ENCODE measurements at places on chromosomes 12 and 14. TPM values are rescaled to one million over a fixed set of nuclear protein-coding genes. Genes with fewer than 3 reads are reported as not detected.

DNA sequence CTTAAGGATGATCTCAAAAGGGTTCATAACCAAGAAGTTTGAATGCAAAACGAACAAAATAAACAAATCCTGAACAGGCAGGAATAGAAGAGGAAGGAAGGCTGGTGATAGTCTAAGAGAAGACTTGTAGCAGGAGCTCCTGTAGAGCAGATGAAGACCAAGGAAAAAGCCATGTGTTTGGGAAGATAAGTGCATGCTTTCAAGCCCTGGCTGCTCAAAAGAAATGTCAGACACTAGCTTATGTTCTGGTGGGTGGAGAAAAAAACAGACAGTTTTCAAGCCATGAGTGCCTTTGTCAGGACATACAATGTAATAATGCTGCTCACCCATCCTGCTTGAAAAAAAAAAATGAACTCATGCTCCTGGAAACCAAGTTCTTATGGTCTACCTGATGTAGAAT lies 27.4 kb downstream of the TAOK3 start:
- H3K36me3 ChIP-seq = no peaks in the 10 kb centered on the region
- H3K4me1 ChIP-seq = peaks cover 9% of the 10 kb centered on the region
- no peak overlapping the region for H3K27ac ChIP-seq
- no peaks in the 10 kb centered on the region for H3K27me3 ChIP-seq
- H3K4me3 ChIP-seq = no peak overlapping the region

- no peak overlapping the region for H3K4me3 ChIP-seq
- H3K4me1 ChIP-seq = peaks cover 22% of the 10 kb centered on the region
- no peak for DNase-seq
Measured at GRCh38 chr14:100836941-100837804, 11.3 kb downstream of the MEG3 start.

- no peak overlapping the region for H3K27ac ChIP-seq
- no peaks in the 10 kb centered on the region for H3K27me3 ChIP-seq
- DNase-seq = no peak
- no peak overlapping the region for H3K4me3 ChIP-seq
Measured at GRCh38 chr14:81269100-81269978, 48.6 kb upstream of the GTF2A1 start.

DNA sequence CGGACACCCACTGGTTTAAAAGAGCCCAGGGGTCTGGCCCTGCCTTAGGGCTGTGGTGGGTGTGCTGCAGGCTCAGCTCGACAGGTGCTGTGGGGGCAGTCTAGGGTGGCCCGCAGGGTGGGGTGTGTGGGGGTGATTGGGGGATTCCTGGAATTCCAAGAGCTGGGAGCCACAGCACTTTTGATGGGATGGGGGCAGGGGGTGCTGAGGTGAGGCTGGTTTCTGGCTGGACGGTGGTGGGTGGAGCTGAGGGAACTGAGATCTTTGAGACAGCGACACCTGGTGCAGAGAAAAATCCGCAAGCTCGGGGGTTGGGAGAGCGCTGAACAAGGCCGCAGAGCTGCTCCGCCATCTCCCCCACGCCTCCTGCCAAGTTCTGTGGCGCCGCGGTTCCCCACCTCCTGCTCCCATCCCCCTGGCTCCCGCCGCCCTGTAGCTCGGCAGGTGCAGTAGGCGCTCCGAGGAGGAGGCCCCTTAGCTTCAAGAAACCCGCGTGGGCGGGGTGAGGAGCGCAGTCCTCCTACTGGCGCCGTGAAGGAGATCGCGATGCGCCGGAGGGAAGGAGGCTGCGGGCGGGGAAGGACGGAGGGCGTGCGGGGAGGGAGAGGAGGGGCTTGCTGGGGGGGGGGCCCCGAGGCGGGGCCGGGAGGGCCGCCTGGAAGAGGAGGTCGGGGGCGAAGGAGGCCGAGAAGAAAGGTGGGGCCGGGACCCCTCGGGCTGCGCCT lies 1.3 kb upstream of the TEDC1 start:
- no peaks in the 10 kb centered on the region for H3K27me3 ChIP-seq
- peak overlapping the region; percentile 76 for H3K4me3 ChIP-seq
- DNase-seq = no peak
- no peaks in the 10 kb centered on the region for H3K36me3 ChIP-seq
- peaks cover 67% of the 10 kb centered on the region for H3K4me1 ChIP-seq

GRCh38 chr14:96811985-96812667 lies 14.9 kb downstream of the VRK1 start:
- H3K27me3 ChIP-seq = no peaks in the 10 kb centered on the region
- no peak overlapping the region for H3K27ac ChIP-seq
- H3K4me3 ChIP-seq = no peak overlapping the region
- H3K4me1 ChIP-seq = no peaks in the 10 kb centered on the region
- DNase-seq = no peak

DNA sequence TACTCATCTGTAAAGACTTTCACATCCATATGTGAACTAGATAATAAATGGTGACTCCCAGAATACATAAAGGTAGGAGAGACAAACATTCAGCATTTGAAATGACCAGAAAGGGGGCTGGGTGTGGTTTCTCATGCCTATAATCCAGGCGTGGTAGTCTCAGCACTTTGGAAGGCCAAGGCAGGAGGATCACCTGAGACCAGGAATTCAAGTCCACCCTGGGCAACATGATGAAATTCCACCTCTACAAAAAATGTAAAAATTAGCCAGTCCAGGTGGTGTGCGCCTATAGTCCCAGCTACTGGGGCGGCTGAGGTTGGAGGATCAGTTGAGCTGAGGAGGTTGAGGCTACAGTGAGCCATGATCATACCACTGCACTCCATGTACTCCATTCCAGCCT lies 4.1 kb upstream of the CS start:
- no peak overlapping the region for H3K4me3 ChIP-seq
- H3K4me1 ChIP-seq = peaks cover 24% of the 10 kb centered on the region

DNA sequence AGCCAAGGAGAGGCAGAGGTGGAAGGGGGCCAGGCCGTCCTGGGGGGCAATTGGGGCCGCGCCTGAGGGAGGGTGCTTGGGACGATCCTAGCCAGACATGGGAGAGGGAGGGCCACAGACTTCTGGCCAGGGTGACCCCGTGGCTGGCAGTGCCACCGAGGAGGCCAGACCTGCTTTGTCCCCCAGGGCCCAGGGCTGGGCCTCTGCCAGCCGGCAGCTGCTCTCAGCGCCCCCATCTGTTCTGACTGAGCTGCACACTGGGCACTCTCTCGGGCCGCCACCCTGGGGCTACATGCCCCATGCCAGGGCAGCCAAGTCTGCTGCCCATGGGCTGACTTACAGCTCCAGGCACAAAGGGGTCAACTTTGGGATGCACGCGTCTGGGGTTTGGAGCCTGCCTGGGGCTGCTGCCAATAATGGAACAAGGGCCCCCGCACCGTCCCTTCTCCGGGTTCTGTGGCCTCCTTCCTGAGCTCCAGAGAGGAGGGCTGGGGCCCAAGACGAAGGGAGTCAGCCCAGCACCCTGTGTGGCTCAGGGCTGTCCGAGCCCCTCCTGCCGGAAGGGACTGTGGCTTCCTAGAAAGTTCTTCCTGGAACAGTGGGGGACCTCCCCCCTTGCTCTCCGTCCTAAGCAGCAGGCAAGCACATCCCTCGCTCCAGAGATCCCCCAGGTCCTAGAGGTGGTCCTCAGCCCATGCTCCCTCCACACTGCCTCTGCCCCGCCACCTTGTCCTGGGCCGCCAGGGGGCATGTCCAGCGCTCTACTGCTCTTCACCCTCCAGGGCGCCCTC lies 1.1 kb downstream of the ADSS1 start:
- no peak for DNase-seq
- no peak overlapping the region for H3K27ac ChIP-seq
- peak overlapping the region; percentile 57 for H3K4me3 ChIP-seq
- H3K4me1 ChIP-seq = peaks cover 40% of the 10 kb centered on the region
- no peaks in the 10 kb centered on the region for H3K27me3 ChIP-seq
- no peaks in the 10 kb centered on the region for H3K36me3 ChIP-seq

Gene FSCB
- not detected for total RNA-seq

DNA sequence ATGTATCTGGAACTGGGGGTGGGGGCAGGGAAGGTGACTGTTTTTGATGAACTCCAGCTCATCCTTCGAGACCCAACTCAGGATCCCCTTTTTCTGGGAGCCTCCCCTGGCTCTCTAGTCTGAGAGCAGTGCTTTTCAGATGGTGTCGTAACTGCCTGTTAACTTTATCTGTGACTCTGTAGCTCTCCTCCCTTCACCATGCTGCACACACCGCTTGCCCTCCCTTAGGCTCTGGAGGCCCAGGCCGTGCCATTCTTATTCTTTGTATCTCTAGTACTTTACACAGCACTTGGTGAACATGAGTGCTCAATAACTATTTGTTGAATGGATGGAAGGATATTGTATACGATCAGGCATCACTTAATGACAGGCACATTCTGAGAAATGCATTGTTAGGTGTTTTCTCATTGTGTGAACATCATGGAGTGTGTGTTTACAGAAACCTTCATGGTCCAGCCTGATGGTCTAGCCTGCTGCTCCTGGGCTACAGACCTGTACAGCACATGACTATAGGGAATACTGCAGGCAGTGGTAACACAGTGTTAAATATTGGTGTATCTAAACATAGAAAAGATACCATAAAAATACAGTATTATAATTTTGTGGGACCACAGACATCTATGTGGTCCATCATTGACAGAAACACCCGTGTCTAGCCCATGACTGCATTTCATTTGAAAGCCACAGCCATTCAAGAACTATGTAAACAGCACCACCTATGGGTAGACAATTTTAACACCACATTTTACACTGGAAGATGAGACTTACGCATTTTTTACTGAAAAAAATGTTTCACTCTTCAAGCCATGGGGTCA lies 91.8 kb downstream of the EML1 start:
- H3K27me3 ChIP-seq = no peaks in the 10 kb centered on the region
- H3K4me3 ChIP-seq = no peak overlapping the region
- peaks cover 13% of the 10 kb centered on the region for H3K4me1 ChIP-seq
- H3K36me3 ChIP-seq = no peaks in the 10 kb centered on the region
- no peak overlapping the region for H3K27ac ChIP-seq

- H3K4me3 ChIP-seq = no peak overlapping the region
- H3K27ac ChIP-seq = no peak overlapping the region
- no peaks in the 10 kb centered on the region for H3K36me3 ChIP-seq
Measured at GRCh38 chr12:92665496-92665895, 37.3 kb upstream of the PLEKHG7 start.

GRCh38 chr14:103694572-103695026 lies 20.7 kb downstream of the XRCC3 start:
- H3K27ac ChIP-seq = no peak overlapping the region
- H3K4me3 ChIP-seq = no peak overlapping the region
- no peaks in the 10 kb centered on the region for H3K27me3 ChIP-seq
- no peak for DNase-seq
- H3K4me1 ChIP-seq = peaks cover 69% of the 10 kb centered on the region
- peaks cover 7% of the 10 kb centered on the region for H3K36me3 ChIP-seq

- H3K36me3 ChIP-seq = no peaks in the 10 kb centered on the region
- H3K27ac ChIP-seq = peak overlapping the region; percentile 13
- H3K4me1 ChIP-seq = no peaks in the 10 kb centered on the region
- no peak overlapping the region for H3K4me3 ChIP-seq
- DNase-seq = no peak
Measured at GRCh38 chr14:65019944-65020566, 33.4 kb downstream of the FNTB start.

DNA sequence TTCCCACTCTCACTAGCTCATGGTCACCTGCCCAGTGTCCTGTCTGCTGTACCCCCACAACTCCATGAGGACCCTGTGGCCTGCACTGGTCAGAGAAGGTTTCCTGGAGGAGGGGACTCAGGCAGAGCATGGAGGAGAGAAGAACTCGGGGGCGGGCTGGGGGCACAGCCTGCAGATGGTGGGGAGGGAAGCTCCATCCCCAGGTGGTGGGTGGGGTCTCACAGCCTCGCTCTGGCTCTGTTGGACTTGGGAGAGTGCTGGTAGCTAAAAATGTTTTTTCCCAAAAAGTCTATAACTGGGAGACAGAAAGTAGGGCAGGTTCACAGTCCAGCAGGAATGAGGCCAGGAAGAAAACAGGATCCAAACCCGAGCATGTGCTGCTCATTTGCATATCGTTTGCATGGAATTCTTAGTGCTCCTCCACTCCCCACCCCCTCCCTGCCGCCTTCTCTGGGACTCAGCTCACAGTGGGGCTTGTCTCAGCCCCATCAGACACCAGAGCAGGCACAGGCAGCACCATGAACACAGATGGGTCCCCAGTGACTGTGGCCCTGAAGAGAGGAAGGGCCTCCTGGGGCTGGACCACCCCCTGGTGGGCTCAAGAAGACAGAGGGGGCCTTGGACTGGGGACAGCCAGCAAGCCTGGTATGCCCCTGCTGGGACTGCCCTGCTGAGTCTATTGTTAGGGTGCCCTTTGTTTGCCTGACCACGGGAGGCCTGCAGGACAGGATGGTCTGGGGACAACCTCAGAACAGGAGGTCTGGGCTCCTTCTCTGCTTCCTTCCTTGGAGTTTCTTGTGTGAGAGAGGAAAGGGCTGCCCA lies 67.0 kb upstream of the SFSWAP start:
- H3K27me3 ChIP-seq = no peaks in the 10 kb centered on the region
- no peak overlapping the region for H3K27ac ChIP-seq
- no peak overlapping the region for H3K4me3 ChIP-seq
- no peaks in the 10 kb centered on the region for H3K4me1 ChIP-seq
- no peaks in the 10 kb centered on the region for H3K36me3 ChIP-seq

Gene PROX2
- total RNA-seq = not detected

Gene PTCSC3
- total RNA-seq = not detected

GRCh38 chr12:3252450-3252891 lies 175.3 kb downstream of the TSPAN9 start:
- no peak for DNase-seq
- H3K4me1 ChIP-seq = peaks cover 29% of the 10 kb centered on the region
- H3K27ac ChIP-seq = peak overlapping the region; percentile 79
- H3K4me3 ChIP-seq = no peak overlapping the region
- no peaks in the 10 kb centered on the region for H3K36me3 ChIP-seq
- no peaks in the 10 kb centered on the region for H3K27me3 ChIP-seq

DNA sequence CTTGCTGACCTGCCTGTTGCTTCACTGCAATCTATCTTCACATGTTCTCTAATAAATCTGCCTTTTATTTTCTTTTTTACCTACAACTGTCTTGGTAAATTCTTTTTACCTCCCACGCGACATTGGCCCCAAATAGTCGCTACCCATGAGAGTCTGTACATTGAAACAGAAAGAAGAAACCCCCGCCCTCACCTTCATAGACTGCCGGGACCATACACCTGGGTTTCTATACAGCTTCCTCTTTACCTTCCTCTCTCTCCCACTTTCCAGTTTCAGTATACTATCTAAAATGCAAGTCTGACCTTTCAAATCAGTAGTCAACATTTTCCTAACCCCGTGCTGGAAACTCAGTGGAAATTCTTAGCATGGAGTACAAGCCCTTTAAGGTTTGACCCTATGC lies 4.8 kb downstream of the SLC8A3 start:
- no peaks in the 10 kb centered on the region for H3K36me3 ChIP-seq
- no peak overlapping the region for H3K27ac ChIP-seq
- no peak overlapping the region for H3K4me3 ChIP-seq
- peaks cover 21% of the 10 kb centered on the region for H3K4me1 ChIP-seq
- DNase-seq = no peak

Data from vagina (tissue), 2 donors.